Naive thymus-derived CD4-positive, alpha-beta T cell (primary cell): ENCODE measurements at places on chromosomes 1 and 21.

GRCh38 chr1:155049651-155050559, 1.2 kb upstream of the ADAM15 start:
- peak overlapping the region; percentile 59 for H3K4me3 ChIP-seq
- peak overlapping the region; percentile 68 for H3K27ac ChIP-seq
- peaks cover 13% of the 10 kb centered on the region for H3K4me1 ChIP-seq
- H3K36me3 ChIP-seq: no peaks in the 10 kb centered on the region

- no peak for DNase-seq
- no peaks in the 10 kb centered on the region for H3K27me3 ChIP-seq
- no peaks in the 10 kb centered on the region for H3K4me1 ChIP-seq
- H3K36me3 ChIP-seq: no peaks in the 10 kb centered on the region
These were observed 23.4 kb downstream of the CTBS start for GRCh38 chr1:84550826-84551225.

- H3K4me3 ChIP-seq: no peak overlapping the region
- no peak overlapping the region for H3K27ac ChIP-seq
- no peaks in the 10 kb centered on the region for H3K4me1 ChIP-seq
- no peak for DNase-seq
- no peaks in the 10 kb centered on the region for H3K27me3 ChIP-seq
These were observed 14.3 kb downstream of the QSOX1 start for GRCh38 chr1:180168786-180169639.

GRCh38 chr1:157703981-157704380, 3.4 kb upstream of the FCRL3 start:
- no peak overlapping the region for H3K4me3 ChIP-seq
- H3K27ac ChIP-seq: no peak overlapping the region
- no peak for DNase-seq
- no peaks in the 10 kb centered on the region for H3K27me3 ChIP-seq
- no peaks in the 10 kb centered on the region for H3K36me3 ChIP-seq

GRCh38 chr1:63662056-63662836, 69.0 kb downstream of the PGM1 start:
- H3K27me3 ChIP-seq: no peaks in the 10 kb centered on the region
- H3K4me3 ChIP-seq: no peak overlapping the region
- DNase-seq: no peak
- H3K27ac ChIP-seq: no peak overlapping the region
- H3K36me3 ChIP-seq: no peaks in the 10 kb centered on the region

GRCh38 chr1:145927916-145928643, 796 bp upstream of the RBM8A start:
- DNase-seq: no peak
- peak overlapping the region; percentile 100 for H3K27ac ChIP-seq
- H3K4me1 ChIP-seq: peaks cover 34% of the 10 kb centered on the region
- H3K27me3 ChIP-seq: no peaks in the 10 kb centered on the region
- H3K4me3 ChIP-seq: peak overlapping the region; percentile 98

DNA sequence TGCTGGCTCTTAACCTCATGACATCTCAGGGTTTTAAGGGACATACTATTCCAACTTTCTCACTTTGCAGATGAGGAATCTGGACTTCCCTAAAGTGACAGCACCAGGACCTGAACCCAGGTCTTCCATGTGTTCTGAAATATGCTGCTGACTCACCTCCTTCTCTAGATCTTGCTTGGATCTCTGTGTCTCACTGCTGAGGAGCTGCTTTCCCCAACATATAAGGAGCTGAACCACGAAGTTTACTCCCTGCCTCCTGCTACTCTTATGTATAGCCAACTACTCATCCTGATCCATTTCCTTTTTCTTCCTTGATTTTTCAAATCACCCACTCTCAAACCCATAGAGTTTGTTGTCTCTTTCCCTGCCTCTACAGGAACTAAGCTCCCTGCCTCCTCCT, 38.2 kb downstream of the ALG14 start:
- no peaks in the 10 kb centered on the region for H3K36me3 ChIP-seq
- H3K4me1 ChIP-seq: no peaks in the 10 kb centered on the region
- DNase-seq: no peak
- no peak overlapping the region for H3K4me3 ChIP-seq
- H3K27me3 ChIP-seq: no peaks in the 10 kb centered on the region

DNA sequence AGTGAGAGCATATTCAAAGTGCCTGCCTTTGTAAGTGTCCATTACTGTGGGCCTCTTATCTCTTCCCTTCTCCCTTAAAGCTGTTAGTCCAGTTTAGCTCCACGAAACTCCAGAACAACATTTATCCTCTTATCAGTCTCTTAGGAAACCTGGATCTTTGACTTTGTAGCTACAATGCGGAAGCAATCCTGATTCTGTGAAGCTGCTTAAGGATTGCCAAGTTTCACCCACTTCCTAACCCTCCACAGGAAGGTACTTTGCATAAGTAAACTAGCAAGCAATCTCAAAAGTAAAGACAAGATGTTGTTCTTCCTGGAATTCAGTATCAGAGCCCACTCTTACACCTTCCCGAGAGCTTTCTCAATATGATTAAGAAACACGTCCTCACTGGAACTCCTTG, 164.9 kb upstream of the USP25 start:
- no peak overlapping the region for H3K27ac ChIP-seq
- no peaks in the 10 kb centered on the region for H3K36me3 ChIP-seq
- no peaks in the 10 kb centered on the region for H3K27me3 ChIP-seq

- no peaks in the 10 kb centered on the region for H3K4me1 ChIP-seq
- no peak for DNase-seq
- no peaks in the 10 kb centered on the region for H3K27me3 ChIP-seq
- no peak overlapping the region for H3K4me3 ChIP-seq
- no peaks in the 10 kb centered on the region for H3K36me3 ChIP-seq
- H3K27ac ChIP-seq: no peak overlapping the region
These were observed 53.8 kb downstream of the PLPP3 start for GRCh38 chr1:56525489-56526041.

- H3K36me3 ChIP-seq: no peaks in the 10 kb centered on the region
- no peak for DNase-seq
- H3K4me3 ChIP-seq: peak overlapping the region; percentile 5
- H3K4me1 ChIP-seq: peaks cover 7% of the 10 kb centered on the region
- H3K27ac ChIP-seq: peak overlapping the region; percentile 27
These were observed 59.3 kb downstream of the VANGL2 start for GRCh38 chr1:160459687-160460086.

DNA sequence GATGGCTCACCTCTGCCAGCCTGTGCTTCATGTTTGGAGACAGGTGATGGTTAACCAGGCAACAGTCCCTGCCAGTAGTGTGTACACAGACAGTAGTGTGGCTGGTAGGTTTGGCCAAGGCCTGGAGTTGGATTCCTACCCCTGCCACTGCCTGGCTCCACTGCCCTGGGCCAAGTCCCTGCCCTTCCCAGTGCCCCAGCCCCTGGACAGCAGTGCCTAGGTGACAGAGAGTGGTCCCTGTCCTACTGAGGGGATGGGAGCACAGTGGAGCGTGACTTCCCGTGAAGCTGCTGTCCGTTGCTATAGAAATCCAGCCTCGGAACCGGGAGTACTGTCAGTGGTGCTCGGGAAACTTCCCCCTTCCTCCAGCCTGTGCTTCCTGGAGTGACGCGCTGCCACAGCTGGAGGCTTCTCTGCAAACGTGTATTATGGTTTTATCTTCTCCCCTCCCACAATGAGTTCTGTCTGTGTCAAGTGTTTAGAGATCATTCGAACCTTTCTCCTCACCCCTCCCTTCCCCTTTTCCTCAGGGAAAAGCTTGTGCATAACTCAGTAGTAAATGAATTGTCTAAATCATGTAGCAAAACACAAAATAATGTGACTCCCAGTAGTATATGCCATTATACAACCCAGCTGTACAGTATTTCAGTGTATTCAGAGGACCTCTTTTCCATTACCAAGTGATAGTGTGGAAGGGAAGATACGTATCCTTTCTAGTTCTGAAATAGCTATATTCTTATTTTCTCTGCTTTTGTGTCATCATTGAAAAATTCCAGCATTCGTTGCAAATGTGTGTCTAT, 73.4 kb downstream of the GALNT2 start:
- H3K4me3 ChIP-seq: no peak overlapping the region
- no peak overlapping the region for H3K27ac ChIP-seq

- no peak overlapping the region for H3K27ac ChIP-seq
- H3K36me3 ChIP-seq: no peaks in the 10 kb centered on the region
- H3K4me1 ChIP-seq: no peaks in the 10 kb centered on the region
- DNase-seq: no peak
- no peak overlapping the region for H3K4me3 ChIP-seq
These were observed 134.9 kb upstream of the NRIP1 start for GRCh38 chr21:15199414-15200383.

DNA sequence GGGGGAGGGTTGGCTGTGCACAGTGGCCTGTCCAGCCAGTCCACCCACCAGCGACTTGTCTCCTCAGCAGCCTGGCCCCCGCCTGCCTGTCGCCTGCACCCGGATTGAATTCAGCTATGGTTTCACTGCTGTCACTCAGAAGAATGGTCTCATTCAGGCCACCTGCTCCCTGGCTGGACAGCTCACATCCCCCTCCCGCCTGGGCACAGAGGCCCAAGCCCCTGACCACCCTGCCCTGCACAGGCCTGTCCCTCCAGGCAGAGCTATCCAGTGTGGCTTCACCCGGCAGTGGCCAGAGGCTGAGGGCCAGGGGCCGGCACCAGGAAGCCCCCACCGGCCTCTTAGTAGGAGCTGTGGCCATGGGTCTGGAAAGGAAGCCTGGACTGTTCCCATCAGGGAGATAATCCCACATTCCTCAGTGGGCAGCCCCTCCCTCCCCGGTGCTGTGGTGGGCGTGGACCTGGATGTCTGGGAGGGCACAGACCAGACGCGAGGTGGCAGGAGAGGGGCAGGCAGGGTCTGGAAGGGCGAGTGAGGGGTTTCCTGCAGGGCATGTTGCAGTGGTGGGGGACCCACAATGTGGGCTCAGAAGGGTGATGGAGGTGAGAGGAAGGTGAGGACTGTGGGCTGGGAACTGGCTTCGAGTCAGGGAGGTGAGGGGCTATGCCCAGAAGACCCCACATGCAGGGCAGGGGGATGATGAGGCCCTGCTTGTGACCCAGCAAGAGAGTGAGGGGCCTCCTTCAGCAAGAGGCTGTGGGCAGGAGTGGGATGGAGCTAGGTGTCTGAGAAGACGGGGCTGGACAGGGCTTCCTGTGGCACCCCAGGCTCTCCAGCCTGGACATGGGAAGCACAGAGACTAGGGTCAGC, 30.4 kb downstream of the WNT9A start:
- no peak for DNase-seq
- H3K4me1 ChIP-seq: no peaks in the 10 kb centered on the region
- no peaks in the 10 kb centered on the region for H3K27me3 ChIP-seq
- H3K27ac ChIP-seq: no peak overlapping the region
- no peak overlapping the region for H3K4me3 ChIP-seq
